ENCODE measurements at places on chromosomes 1 and 21. TPM values are rescaled to one million over a fixed set of nuclear protein-coding genes. Genes with fewer than 3 reads are reported as not detected.

CYP4A11 gene
- not detected for total RNA-seq

TMIGD3 gene
- 2.0 TPM for total RNA-seq

OR10J1 gene
- not detected for total RNA-seq

KCNK1 gene
- total RNA-seq, result 10.6 TPM

DNA sequence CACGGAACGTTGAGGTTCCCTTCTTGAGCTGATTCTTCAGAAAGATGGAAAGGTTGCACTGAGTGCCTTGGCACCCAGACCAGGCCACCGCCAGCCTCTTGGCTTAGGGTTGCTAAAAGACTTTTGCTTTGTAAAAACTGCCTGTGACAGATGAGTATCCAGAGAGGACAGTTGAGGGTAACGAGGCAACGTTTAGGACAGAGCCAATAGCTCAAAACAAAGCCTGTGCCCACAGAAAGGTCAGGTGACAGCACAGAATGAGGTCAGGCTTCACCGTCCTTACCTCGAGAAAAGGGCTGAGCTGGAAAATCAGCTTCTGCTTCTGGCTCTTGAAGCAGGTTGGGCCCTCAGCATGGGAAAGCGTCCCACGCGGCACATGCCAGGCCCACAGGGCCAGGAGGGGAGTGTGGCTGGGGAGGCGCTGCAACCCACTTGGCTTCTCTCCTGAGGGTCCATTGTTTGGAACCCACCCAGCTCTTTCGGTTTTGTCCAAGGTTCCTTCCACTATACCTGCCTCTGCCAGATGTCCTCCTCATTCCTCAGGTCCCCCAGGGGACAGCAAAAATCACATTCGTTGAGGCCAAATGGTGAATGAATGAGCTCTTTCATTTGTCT lies 55.5 kb downstream of the SCCPDH start:
- H3K27me3 ChIP-seq, result no peaks in the 10 kb centered on the region
- no peak overlapping the region for H3K27ac ChIP-seq
- peak; percentile 45 for DNase-seq
- H3K4me1 ChIP-seq, result no peaks in the 10 kb centered on the region

- no peak overlapping the region for H3K4me3 ChIP-seq
- no peak for DNase-seq
- H3K27me3 ChIP-seq, result no peaks in the 10 kb centered on the region
- H3K36me3 ChIP-seq, result no peaks in the 10 kb centered on the region
Observed at GRCh38 chr1:228861832-228862180, 126.5 kb downstream of the RHOU start.

GRCh38 chr1:10387677-10388386 lies 11.0 kb upstream of the PGD start:
- H3K27ac ChIP-seq, result peak overlapping the region; percentile 72
- DNase-seq, result peak; percentile 41
- H3K4me3 ChIP-seq, result no peak overlapping the region

DNA sequence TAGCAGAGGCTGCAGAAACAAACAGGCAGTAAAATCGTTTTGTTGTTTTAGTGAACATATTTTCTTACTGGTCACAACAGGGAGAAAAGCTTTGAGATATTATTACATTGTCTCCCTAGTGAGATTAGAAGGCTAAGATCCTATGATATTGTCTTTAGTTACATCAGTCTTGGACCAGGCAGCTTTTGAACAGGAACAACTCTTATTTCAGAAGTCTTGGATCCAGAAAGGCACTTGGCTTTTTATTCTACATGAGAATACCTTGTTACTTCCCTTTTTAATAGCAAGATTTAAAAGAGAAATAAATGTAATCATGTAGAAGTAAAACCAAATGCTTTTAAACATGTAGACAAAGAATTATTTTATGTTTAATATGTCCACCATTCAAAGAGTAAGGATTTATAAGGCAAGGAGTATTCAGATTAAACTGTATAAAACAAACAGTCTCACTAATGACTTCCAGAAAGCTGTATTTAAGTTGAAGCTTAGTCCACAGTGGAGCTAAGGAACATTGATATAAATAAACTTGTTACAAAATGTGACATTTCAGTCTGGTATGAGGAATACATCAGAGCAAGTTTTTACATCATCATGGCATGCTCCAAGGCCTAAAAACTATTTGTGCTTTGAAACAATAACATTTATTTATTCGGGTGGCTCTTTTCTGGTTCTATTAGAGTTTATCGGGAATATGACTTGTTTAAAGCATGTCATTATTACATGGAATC lies 72.2 kb downstream of the PHTF1 start:
- DNase-seq, result no peak
- H3K27me3 ChIP-seq, result no peaks in the 10 kb centered on the region
- peaks cover 25% of the 10 kb centered on the region for H3K36me3 ChIP-seq
- no peaks in the 10 kb centered on the region for H3K4me1 ChIP-seq
- no peak overlapping the region for H3K4me3 ChIP-seq

GRCh38 chr1:233368106-233368788 lies 40.7 kb downstream of the MAP3K21 start:
- DNase-seq, result no peak
- H3K4me3 ChIP-seq, result no peak overlapping the region
- H3K4me1 ChIP-seq, result no peaks in the 10 kb centered on the region
- no peaks in the 10 kb centered on the region for H3K27me3 ChIP-seq

DNA sequence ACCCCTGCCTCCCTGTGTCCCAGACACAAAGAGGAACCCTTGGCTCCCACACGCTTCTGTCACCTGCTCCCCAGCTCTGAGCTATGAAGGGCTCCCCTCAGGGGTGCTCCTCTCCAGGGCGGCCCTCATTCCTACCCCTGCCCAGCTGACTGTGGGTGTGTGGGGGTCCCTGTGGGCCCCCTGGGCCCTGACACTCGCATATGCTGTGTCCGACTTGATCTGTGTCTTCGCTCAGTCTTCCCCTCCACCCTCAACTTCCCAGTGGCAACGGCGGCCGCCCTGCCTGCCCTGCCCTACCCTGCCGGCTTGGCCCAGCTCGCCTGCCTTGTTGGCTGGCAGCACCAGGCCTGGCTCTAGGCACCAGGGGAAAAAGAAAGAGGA lies 1.2 kb downstream of the KCNQ4 start:
- H3K27me3 ChIP-seq, result no peaks in the 10 kb centered on the region
- H3K36me3 ChIP-seq, result no peaks in the 10 kb centered on the region
- peak overlapping the region; percentile 19 for H3K27ac ChIP-seq
- H3K4me3 ChIP-seq, result peak overlapping the region; percentile 57

DNA sequence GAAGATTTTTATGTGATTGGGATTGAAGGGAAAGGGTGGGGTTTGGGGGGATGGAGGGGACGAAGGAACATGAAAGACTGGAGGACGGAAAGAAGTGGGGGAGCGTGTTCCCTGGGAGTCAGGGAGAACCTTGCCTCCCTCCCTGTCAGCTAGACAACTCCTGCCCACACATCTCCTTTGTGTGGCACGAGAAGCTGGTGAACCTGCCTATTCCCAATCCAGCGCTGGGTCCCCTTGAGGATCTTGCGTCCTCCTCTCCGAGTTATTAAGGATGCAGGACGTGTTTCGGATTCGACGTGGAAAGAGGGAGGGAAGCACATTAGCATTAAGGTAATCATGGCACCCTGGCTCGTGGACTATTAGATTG lies 1.4 kb downstream of the LRRC7 start:
- H3K27me3 ChIP-seq, result peaks cover 4% of the 10 kb centered on the region
- no peak for DNase-seq
- H3K4me1 ChIP-seq, result peaks cover 31% of the 10 kb centered on the region
- H3K4me3 ChIP-seq, result no peak overlapping the region

DNA sequence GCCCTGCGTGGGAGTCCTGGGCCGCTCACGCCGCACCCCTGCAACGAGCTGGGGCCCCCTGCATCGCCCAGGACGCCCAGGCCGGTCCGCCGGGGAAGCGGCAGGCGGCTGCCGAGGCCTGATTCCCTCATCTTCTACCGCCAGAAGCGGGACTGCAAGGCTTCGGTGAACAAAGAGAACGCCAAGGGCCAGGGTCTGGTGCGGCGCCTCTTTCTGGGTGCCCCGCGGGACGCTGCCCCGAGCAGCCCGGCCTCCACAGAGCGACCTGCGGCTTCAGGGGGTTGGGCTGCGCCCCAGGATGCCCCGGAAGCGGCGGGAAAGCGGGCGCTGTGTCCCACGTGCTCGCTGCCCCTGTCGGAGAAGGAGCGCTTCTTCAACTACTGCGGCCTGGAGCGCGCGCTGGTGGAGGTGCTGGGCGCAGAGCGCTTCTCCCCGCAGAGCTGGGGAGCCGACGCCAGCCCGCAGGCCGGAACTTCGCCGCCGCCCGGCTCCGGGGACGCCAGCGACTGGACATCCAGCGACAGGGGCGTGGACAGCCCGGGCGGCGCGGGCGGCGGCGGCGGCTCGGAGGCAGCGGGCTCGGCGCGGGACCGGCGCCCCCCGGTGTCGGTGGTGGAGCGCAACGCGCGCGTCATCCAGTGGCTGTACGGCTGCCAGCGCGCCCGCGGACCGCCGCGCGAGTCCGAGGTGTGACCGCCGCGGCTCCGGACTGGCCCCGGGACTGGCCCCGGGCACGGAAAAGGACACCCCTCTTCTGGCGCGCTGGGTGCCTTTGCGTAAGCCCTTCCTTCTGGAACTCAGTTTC lies 2.7 kb downstream of the FAM110D start:
- H3K27me3 ChIP-seq, result no peaks in the 10 kb centered on the region
- peak; percentile 94 for DNase-seq
- no peaks in the 10 kb centered on the region for H3K36me3 ChIP-seq
- H3K27ac ChIP-seq, result peak overlapping the region; percentile 55
- peak overlapping the region; percentile 59 for H3K4me3 ChIP-seq

Data from upper lobe of left lung (tissue), 6 donors.